ENCODE measurements at places on chromosomes 3 and 15. TPM values are rescaled to one million over a fixed set of nuclear protein-coding genes. Genes with fewer than 3 reads are reported as not detected.

The CASR gene
- not detected for total RNA-seq

The CPLX3 gene
- not detected for total RNA-seq

The MUC20 gene
- 5.0 TPM for total RNA-seq

The SLC7A14 gene
- 0.06 TPM for total RNA-seq

The USP13 gene
- 15.9 TPM for total RNA-seq

The ATP8B4 gene
- total RNA-seq, result 12.1 TPM

The LRRC3B gene
- 0.24 TPM for total RNA-seq

The SPRED1 gene
- 38.5 TPM for total RNA-seq

The MKRN2OS gene
- total RNA-seq, result not detected

The FRMD4B gene
- 71.0 TPM for total RNA-seq

The SLC27A2 gene
- 8.8 TPM for total RNA-seq

The PLOD2 gene
- 180 TPM for total RNA-seq

The PLSCR5 gene
- total RNA-seq, result not detected

The RGMA gene
- total RNA-seq, result 8.5 TPM

The COL8A1 gene
- 145 TPM for total RNA-seq

The RHOV gene
- total RNA-seq, result not detected

The RTP3 gene
- total RNA-seq, result not detected

Data from omental fat pad (tissue), 4 donors.